ENCODE measurements at places on chromosomes 1 and 21.

DNA sequence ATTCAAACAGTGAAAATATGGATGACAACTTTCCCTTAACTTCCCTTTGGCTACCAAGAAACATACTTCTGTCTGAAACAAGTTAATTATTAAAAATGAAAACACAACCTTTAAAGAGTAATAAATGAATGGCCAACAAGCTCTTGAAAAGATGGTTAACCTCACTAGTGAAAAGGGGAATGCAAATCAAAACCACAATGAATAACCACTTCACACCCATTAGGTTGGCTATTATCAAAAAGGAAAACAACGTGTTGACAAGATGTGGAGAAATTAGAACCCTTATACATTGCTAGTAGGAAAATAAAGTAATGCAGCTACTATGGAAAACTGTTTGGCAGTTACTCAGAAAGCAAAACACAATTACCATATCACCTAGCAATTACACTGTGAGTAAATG lies 14.1 kb downstream of the COP1 start:
- DNase-seq = no peak

GRCh38 chr1:173113015-173113741 lies 62.4 kb upstream of the TNFSF18 start:
- DNase-seq = no peak

GRCh38 chr1:40607921-40608320 lies 57.6 kb downstream of the RIMS3 start:
- no peak for DNase-seq

DNA sequence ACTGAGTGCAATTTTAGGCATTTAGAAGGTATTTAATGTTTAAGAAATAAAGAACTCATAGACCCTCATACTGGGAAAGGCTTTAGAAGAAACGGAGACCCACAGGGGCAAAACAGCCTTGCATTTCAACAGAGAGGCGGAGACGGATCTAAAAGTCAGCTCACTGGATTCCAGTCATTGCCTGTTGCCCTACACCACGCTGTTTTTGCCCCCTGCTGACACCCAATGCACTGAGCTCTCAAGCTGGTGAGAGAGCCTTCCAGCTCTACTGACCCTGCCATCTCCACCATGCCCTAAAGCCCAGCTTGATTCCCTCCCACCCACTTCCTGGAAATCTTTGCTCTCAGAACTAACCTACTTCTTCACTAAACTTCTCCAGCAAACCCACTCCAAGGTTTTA lies 7.2 kb upstream of the TRAF3IP3 start:
- DNase-seq = no peak

GRCh38 chr1:83857103-83857502 lies 141.8 kb downstream of the TTLL7 start:
- DNase-seq = peak; percentile 34

GRCh38 chr21:34941162-34941561 lies 107.9 kb downstream of the RUNX1 start:
- no peak for DNase-seq

GRCh38 chr1:37391211-37392011 lies 83.0 kb upstream of the ZC3H12A start:
- DNase-seq = peak; percentile 58

GRCh38 chr1:54270543-54270942 lies 70.6 kb downstream of the MRPL37 start:
- DNase-seq = no peak

DNA sequence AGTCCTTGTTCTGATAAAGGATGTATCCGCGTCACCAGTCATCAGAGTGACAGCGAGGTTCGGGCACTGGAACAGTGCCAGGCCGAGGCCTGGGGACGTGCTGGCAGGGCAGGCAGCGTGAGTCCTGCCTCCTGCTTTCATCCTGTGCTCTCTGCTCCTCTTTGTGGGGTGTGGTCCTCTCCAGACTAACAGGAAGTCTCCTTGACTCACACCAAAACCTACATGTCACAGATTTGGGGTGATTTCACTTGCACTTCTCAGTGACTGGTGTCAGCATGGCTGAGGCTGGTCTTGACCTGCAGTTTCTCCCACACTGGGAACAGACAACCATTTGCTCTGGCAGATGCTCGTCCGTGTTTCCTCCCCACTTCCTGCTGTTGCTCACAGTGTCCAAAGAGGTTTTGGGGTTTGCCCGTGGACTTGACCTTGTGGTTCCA lies 8.8 kb upstream of the NLRP3 start:
- DNase-seq = no peak

- DNase-seq = no peak
These were observed 380.9 kb upstream of the PTBP2 start for GRCh38 chr1:96340686-96341085.
